ENCODE measurements at places on chromosomes 1 and 21. TPM values are rescaled to one million over a fixed set of nuclear protein-coding genes. Genes with fewer than 3 reads are reported as not detected.

The NBPF4 gene
- total RNA-seq = not detected

The TEX38 gene
- total RNA-seq = not detected

The C1QC gene
- total RNA-seq = 5.2 TPM

The SPRR2B gene
- total RNA-seq = not detected

The NBPF10 gene
- 0.74 TPM for total RNA-seq

The IVL gene
- under 0.01 TPM for total RNA-seq

The SMPDL3B gene
- total RNA-seq = 0.25 TPM

All from temporal lobe (tissue), 4 donors.